Activated T-cell treated with anti-CD3 and anti-CD28 coated beads, Interleukin-2, amount 50 U/mL, for 72 hours (primary cell): ENCODE measurements at places on chromosomes 12 and 14. TPM values are rescaled to one million over a fixed set of nuclear protein-coding genes. Genes with fewer than 3 reads are reported as not detected.

Gene MYH6
- total RNA-seq: 2.1 TPM

Gene PSMA6
- total RNA-seq: 325 TPM

Gene LRIG3
- total RNA-seq: 0.19 TPM

Gene ZDHHC22
- not detected for total RNA-seq

Gene TRMT61A
- total RNA-seq: 6.3 TPM

Gene ACOT6
- not detected for total RNA-seq

Gene TBC1D30
- 0.14 TPM for total RNA-seq

Gene SERPINA9
- not detected for total RNA-seq

Gene TM9SF1
- 32.5 TPM for total RNA-seq

Gene RFLNA
- not detected for total RNA-seq

Gene TMEM30B
- 2.2 TPM for total RNA-seq

Gene STAB2
- total RNA-seq: not detected

Gene LARP4
- total RNA-seq: 66.1 TPM

Gene EMP1
- total RNA-seq: 4.2 TPM
